ENCODE measurements at places on chromosomes 7 and 10. TPM values are rescaled to one million over a fixed set of nuclear protein-coding genes. Genes with fewer than 3 reads are reported as not detected.

GRCh38 chr7:17233603-17234002, 64.8 kb upstream of the AHR start:
- DNase-seq = no peak

- DNase-seq = no peak
These were observed 90.1 kb downstream of the SNX10 start for GRCh38 chr7:26381476-26382353.

DNA sequence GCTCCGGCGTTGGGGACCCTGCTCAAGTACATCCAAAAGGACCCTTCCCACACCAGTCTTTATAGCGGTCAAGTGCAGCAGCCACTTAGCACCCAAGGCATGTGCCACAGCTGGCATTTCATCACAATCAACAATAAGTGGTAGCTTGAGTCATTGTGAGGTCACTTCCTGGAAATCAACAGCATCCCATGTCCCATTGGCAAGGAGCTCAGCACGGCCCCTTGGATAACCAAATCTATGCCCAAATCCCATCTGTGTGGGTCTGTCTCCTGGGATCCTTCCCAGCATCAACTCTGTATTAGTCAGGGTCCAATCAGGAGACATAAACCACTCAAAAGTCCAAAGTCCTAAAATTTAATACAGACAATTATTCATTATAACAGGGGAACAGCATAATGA, 27.1 kb downstream of the MDH2 start:
- DNase-seq = no peak

DNA sequence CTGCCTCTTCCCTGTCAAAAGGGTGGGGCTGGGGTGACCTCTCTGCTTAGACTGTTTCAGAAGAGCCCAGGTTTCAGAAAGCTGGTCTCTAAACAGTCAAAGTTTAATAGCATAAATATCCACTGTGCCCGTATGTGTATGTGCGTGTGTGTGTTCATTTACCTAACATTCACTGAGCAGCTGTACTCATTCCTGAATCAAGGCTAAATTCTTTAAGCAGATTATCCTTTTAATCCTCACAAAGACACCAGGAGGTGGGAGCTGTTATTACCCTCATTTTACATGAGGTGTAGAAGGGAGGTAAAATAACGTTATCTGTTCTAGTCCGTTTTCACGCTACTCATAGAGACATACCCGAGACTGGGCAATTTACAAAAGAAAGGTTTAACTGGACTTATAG, 72.2 kb downstream of the RSU1 start:
- no peak for DNase-seq

DNA sequence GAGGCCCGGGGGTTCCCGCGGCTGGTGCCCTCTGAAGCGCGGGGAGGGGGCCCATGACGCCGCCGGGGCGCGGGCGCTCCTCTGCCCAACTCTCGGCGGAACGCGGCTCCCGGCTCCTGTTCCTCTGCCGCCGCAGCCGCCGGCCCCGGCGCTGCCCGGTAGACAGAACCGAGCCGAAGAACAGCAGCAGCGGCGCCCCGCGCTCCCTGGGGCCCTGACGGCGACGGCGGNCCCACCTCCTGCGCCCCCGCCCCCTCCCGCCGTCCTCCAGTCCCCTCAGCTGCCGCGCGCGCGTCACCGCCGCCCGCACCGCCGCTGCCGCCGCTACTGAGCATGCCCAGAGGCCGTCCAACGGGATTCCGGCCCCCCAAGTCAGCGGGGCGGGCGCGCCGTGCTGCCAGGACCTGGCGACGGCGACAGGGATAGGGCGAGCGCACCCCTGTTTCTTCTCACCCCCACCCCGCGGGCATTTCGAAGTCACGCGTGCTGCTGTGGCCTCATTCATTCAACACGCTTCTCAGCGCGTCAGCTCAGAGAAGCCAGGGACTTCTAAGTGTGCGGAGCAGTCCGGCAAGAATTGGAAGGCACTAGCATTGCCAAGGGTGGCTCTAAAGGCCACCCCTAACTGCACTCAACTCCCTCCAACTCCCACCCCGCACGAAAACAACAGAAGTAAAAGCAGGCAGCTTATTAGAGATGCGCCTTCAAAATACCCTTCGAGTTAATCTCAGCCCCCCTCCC, at the start of gene IPMK:
TSS of gene IPMK (minus strand) at position 182 of the 741 bp plus-strand sequence. CDS start 283 bp downstream, outside the sequence.
- DNase-seq = peak; percentile 97

- no peak for DNase-seq
These were observed 52.6 kb downstream of the TSPAN15 start for GRCh38 chr10:69503896-69504265.

GRCh38 chr10:124097883-124098282, 4.5 kb upstream of the CHST15 start:
- DNase-seq = no peak

DNA sequence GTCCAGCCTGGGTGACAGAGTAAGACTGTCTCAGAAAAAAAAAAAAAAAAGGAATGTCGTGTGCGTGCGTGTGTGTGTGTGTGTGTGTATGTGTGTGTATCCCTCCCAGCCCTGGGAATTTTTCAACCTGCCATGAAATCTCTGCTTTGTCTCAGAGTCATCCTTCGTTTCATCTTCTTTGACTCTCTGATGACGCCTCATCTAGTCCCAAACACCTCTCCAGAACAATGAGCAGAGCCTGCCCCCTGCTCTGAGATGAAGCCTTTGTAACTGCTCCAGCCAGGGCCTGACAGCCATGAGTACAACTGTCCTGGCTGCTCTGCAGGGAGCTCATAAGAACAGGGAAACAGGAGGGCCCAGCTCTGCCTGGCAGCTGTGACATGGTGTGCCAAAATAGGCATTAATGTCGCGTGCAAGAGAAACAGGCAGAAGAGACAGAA, 149.5 kb downstream of the FAM107B start:
- DNase-seq = no peak

DNA sequence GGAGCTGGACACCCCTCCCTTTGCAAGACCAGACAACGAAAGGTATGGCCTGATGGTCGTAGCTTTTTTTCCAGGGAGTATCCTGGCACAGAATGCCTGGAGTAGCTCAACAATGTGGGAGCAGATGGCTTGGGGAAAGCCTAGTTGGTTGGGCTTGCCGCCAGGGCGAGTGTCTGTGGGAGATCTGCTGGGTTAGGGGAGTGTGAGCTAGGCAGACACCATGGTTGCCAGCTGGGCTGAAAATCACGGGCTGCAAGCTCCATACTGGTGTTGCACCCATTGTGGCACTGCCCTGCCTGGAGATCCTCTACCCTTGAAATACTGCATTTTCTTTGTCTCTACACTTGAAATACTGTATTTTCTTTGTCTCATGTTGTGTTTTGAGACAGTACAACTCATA, 538.3 kb downstream of the PCDH15 start:
- no peak for DNase-seq

- no peak for DNase-seq
These were observed 58.7 kb downstream of the CLEC2L start for GRCh38 chr7:139582130-139582650.

DNA sequence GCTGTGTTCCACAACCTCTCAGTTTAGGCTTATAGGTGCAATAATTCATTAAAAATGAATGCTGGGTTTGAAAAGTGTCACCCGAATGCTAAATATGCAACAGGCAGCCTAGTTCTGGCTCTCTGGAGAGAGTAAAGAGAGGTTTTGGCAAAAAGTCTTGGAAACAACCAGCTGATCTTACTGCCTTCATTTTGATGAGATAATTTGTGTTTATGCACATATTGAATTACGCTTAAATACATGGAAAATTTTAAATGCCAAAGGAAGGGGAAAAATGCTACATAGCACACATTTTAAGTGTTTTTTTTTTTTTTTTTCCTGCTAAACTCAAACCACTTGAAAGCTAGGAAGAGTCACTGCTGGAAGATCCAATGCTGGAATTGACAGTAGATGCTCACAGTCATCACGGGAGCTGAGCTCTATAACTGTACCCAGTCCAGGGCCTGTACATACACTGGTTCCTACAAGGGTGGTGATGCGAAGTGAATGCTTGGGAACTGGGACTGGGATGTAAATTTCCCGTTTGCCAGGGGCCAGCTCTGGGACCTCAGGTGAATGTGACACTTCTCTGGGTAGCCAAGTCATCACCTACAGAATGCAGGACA, 151.5 kb downstream of the PFKFB3 start:
- peak; percentile 31 for DNase-seq

GRCh38 chr10:17195083-17195482, 6.4 kb downstream of the TRDMT1 start:
- DNase-seq = no peak

DNA sequence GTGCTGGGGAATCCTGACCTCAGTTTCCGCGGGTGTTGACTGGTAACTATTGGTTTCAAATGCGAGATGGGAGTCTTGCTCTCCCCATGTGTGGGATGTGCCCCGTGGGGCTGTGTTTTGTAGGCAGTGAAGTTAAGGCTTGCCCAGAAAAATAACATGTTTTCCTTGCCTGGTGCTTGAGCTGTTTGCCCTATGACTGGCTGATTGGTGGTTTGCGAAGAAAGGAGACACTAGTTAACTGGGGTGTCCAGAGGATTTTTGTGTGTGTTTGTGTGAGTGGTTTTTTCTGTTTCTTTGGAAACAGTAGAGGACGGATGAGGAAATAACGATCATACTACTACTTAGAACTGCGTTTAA, 61.9 kb downstream of the CREB5 start:
- DNase-seq = no peak

DNA sequence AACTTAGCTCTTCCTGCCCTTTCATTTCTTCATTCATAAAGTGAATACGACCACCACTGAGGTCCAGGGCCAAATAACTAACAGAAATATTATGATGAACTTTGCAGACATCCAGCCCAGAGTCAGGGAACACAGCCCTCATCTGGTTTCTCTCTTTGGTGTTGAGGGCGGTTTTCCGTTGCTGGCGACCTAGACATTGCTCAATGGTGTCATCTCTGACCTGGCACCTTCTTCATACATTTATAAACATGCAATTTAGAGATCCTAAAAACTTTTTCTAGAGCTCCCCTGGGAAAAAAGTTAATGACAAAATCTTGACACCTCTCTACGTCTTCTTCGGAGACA, 324 bp upstream of the TET1 start:
- DNase-seq = no peak

GRCh38 chr10:1217661-1218060, 161.5 kb downstream of the WDR37 start:
- DNase-seq = no peak

DNA sequence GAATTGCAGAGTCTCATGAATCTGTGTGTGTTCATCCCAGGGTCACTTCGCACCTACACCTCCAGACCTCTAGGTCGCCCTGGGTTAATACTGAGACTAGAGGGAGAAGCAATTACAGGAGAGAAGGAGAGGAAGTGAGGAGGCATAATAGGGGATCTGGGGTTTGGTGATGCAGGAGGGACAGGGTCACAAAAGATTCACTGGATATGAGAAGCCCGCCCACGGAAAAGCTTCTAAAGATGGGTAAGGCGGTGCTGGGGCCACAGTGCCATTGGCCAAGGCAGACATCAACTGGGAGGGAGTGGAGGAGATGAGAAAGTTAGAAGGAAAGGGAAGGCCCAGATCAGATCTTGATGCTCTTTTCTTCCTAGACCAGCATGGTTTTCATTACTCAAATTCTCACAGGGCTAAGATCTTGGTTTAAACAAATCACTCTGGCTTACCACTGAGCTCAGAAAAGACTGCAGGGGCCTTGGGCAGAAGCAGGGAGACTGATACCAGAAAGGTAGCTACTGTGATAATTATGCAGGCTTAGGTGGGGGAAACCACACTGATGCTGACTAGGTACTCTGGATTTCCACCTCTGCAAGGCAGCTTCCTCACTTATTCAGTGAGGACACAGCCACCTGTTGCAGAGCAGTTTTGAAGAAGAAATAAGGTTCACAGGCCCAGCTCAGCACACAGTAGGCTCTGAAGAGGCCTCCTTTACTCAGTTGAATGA, 17.4 kb upstream of the ZNF273 start:
- DNase-seq = peak; percentile 68

- no peak for DNase-seq
These were observed 299.4 kb downstream of the SNX13 start for GRCh38 chr7:17640730-17641377.

The GHITM gene
- 161 TPM for total RNA-seq

The CALCR gene
- total RNA-seq = not detected

The EMX2 gene
- total RNA-seq = not detected

The SPDYE9 gene
- not detected for total RNA-seq

The RNF32 gene
- total RNA-seq = 1.1 TPM

The NKX6-2 gene
- not detected for total RNA-seq

The SLC37A3 gene
- total RNA-seq = 67.8 TPM

Data from esophagus muscularis mucosa (tissue), 4 donors.